ENCODE measurements at places on chromosomes 7 and 10. TPM values are rescaled to one million over a fixed set of nuclear protein-coding genes. Genes with fewer than 3 reads are reported as not detected.

The ZPBP gene
- polyA plus RNA-seq = 0.12 TPM

The PWWP2B gene
- 14.7 TPM for polyA plus RNA-seq

The ACTL6B gene
- polyA plus RNA-seq = 1.00 TPM

The PTPN20 gene
- polyA plus RNA-seq = 0.75 TPM

The SSC4D gene
- 0.58 TPM for polyA plus RNA-seq

The TPK1 gene
- polyA plus RNA-seq = 19.7 TPM

The CTBP2 gene
- polyA plus RNA-seq = 52.6 TPM

The STEAP4 gene
- 0.31 TPM for polyA plus RNA-seq

The WDR86 gene
- not detected for polyA plus RNA-seq

The HABP2 gene
- 1.9 TPM for polyA plus RNA-seq

The CYP26A1 gene
- not detected for polyA plus RNA-seq

The ELOVL3 gene
- polyA plus RNA-seq = 0.40 TPM

The CYP2W1 gene
- polyA plus RNA-seq = 0.89 TPM

The TAS2R4 gene
- 2.3 TPM for polyA plus RNA-seq

The ASIC3 gene
- 2.8 TPM for polyA plus RNA-seq

The COX15 gene
- polyA plus RNA-seq = 12.3 TPM

The CYP2E1 gene
- polyA plus RNA-seq = 0.48 TPM

The TMEM229A gene
- polyA plus RNA-seq = 2.2 TPM

The HOXA1 gene
- 0.81 TPM for polyA plus RNA-seq

The ZNF716 gene
- polyA plus RNA-seq = not detected

The AKR1C8 gene
- not detected for polyA plus RNA-seq

The SLC26A5 gene
- polyA plus RNA-seq = not detected

The DRGX gene
- polyA plus RNA-seq = not detected

The VCL gene
- 32.2 TPM for polyA plus RNA-seq

The RBP4 gene
- 26.0 TPM for polyA plus RNA-seq

The LRRC27 gene
- 14.1 TPM for polyA plus RNA-seq

The GDF2 gene
- not detected for polyA plus RNA-seq

The PDZD7 gene
- 38.5 TPM for polyA plus RNA-seq

The PI4K2A gene
- 13.5 TPM for polyA plus RNA-seq

The SPDYE9 gene
- polyA plus RNA-seq = not detected

The GPC2 gene
- polyA plus RNA-seq = 0.94 TPM

The CDC14C gene
- not detected for polyA plus RNA-seq

The CHAT gene
- 0.15 TPM for polyA plus RNA-seq

The PTPRE gene
- polyA plus RNA-seq = 21.0 TPM

The HTR5A gene
- polyA plus RNA-seq = not detected

The SLC39A12 gene
- not detected for polyA plus RNA-seq

The CELF2 gene
- polyA plus RNA-seq = 4.1 TPM

The SLC18A2 gene
- 0.27 TPM for polyA plus RNA-seq

The ALDH18A1 gene
- 74.0 TPM for polyA plus RNA-seq

The SOSTDC1 gene
- 0.22 TPM for polyA plus RNA-seq

The TRIM74 gene
- 0.46 TPM for polyA plus RNA-seq

The PNPLA8 gene
- 8.3 TPM for polyA plus RNA-seq

The TMEM213 gene
- polyA plus RNA-seq = not detected

The OR2A7 gene
- 2.8 TPM for polyA plus RNA-seq

The HOXA3 gene
- polyA plus RNA-seq = 0.45 TPM

The MBL2 gene
- polyA plus RNA-seq = not detected

The CALML5 gene
- polyA plus RNA-seq = not detected

The AVPI1 gene
- 64.9 TPM for polyA plus RNA-seq

The ANKRD61 gene
- polyA plus RNA-seq = 2.6 TPM

The DPP6 gene
- polyA plus RNA-seq = 0.80 TPM
